ENCODE measurements at places on chromosomes 3 and 15. TPM values are rescaled to one million over a fixed set of nuclear protein-coding genes. Genes with fewer than 3 reads are reported as not detected.

- H3K4me1 ChIP-seq, result no peaks in the 10 kb centered on the region
- no peak for DNase-seq
- H3K27ac ChIP-seq, result no peak overlapping the region
- H3K36me3 ChIP-seq, result no peaks in the 10 kb centered on the region
Observed at GRCh38 chr15:31768055-31768454, 262.3 kb upstream of the CHRNA7 start.

GRCh38 chr15:98621021-98621420 lies 27.3 kb upstream of the IGF1R start:
- H3K27me3 ChIP-seq, result peaks cover 35% of the 10 kb centered on the region
- no peak overlapping the region for H3K27ac ChIP-seq
- DNase-seq, result no peak
- no peak overlapping the region for H3K4me3 ChIP-seq
- no peaks in the 10 kb centered on the region for H3K4me1 ChIP-seq

- H3K4me3 ChIP-seq, result no peak overlapping the region
- no peak overlapping the region for H3K27ac ChIP-seq
- peaks cover 22% of the 10 kb centered on the region for H3K4me1 ChIP-seq
- H3K36me3 ChIP-seq, result no peaks in the 10 kb centered on the region
- H3K27me3 ChIP-seq, result peaks cover 35% of the 10 kb centered on the region
Observed at GRCh38 chr3:122974764-122975162, 52.8 kb downstream of the SEMA5B start.

DNA sequence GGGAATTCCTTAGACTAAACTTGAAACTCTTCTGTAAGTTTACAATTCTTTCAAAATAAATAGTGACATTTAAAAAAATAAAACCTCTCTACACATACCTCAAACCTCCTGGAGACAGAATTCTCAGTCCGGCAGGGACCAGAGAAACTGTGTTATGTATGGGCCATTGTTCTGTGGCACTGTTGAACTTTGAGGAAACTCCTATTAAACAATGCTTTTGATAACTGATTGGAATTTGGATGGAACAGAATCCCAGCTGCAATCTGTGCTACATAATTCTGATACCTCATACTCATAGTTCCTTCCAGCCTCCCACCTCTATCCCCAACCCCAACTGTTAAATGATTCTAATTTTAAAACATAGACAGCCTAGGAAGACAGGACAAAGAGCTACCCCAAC lies 85.0 kb downstream of the TM4SF4 start:
- H3K4me1 ChIP-seq, result peaks cover 14% of the 10 kb centered on the region
- DNase-seq, result no peak
- no peak overlapping the region for H3K27ac ChIP-seq
- H3K4me3 ChIP-seq, result no peak overlapping the region

FGF7 gene
- total RNA-seq, result 34.8 TPM

GRCh38 chr15:33243393-33243792 lies 48.9 kb upstream of the FMN1 start:
- no peaks in the 10 kb centered on the region for H3K4me1 ChIP-seq
- H3K27ac ChIP-seq, result no peak overlapping the region
- H3K4me3 ChIP-seq, result no peak overlapping the region
- DNase-seq, result peak; percentile 12
- no peaks in the 10 kb centered on the region for H3K36me3 ChIP-seq
- H3K27me3 ChIP-seq, result peaks cover 13% of the 10 kb centered on the region

DNA sequence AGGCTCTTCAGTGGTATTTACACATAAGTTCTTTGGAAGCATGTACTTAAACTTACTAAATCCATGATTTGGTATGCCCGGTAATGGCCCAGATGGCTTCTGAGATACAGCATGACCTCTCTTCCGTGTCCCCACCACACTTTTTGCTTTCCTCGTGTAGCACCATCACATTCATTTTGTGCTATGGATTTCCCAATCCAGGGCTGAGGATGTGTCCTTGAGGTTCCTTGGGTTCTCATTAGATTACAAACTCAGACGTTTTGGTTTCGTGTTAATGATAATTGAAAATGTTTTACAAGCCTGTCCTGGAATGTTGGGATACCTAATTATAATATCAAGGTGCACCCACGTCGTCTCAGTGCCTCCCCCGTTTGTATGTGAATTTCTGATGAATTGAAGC lies 7.3 kb downstream of the ABHD2 start:
- H3K4me1 ChIP-seq, result peaks cover 23% of the 10 kb centered on the region
- H3K4me3 ChIP-seq, result no peak overlapping the region
- H3K27ac ChIP-seq, result no peak overlapping the region
- H3K27me3 ChIP-seq, result no peaks in the 10 kb centered on the region
- DNase-seq, result no peak
- peaks cover 2% of the 10 kb centered on the region for H3K36me3 ChIP-seq

GRCh38 chr3:176663387-176663786 lies 533.9 kb downstream of the TBL1XR1 start:
- H3K4me3 ChIP-seq, result no peak overlapping the region
- H3K27ac ChIP-seq, result no peak overlapping the region
- DNase-seq, result peak; percentile 27
- H3K27me3 ChIP-seq, result no peaks in the 10 kb centered on the region
